ENCODE measurements at places on chromosomes 12 and 14.

DNA sequence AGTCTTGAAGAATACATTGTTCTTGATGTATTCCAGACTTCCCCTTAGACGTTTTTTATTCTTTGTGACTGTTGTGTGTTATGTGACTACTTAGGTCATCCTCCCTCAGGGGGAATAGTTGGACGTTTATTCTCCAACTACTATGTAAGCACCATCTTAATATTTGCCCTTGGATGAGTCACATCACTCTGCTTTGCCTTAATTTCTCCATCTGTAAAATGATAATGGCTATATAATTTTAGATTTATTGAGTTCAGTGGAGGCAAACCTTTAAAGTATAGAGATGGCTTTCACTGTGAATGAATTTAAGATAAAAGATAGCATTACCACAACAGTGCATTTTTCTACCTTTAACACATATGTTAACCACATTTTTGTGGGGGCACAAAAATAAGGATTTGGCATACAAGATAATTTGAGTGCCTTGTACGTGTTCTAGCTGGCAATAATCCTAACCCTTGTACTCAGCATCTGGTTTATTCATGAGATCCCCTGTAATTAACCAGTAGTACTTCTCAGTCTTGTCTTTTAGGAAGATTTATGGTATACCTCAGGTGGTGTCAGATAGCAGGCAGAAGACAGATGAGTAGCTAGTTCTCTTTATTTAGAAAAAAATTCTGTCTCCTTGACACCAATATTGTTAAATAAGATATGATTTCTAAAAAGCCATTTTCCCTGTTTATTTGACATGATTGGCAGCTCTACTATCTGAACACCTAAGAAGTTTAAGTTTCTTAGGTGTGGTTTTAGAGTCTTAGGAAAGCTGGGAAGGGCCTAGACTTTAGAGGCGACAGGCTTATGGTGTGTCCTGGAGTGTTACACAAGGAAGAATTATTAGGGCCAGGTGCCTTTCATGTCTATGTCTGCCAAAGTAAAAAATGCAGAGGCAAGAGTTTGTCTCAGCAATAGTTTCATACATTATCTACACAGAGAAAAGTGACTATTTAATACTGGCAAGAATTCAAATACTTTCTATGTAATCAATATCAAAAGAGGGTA is 152.3 kb downstream of the RAD51B start:
- peak; percentile 78 for DNase-seq

DNA sequence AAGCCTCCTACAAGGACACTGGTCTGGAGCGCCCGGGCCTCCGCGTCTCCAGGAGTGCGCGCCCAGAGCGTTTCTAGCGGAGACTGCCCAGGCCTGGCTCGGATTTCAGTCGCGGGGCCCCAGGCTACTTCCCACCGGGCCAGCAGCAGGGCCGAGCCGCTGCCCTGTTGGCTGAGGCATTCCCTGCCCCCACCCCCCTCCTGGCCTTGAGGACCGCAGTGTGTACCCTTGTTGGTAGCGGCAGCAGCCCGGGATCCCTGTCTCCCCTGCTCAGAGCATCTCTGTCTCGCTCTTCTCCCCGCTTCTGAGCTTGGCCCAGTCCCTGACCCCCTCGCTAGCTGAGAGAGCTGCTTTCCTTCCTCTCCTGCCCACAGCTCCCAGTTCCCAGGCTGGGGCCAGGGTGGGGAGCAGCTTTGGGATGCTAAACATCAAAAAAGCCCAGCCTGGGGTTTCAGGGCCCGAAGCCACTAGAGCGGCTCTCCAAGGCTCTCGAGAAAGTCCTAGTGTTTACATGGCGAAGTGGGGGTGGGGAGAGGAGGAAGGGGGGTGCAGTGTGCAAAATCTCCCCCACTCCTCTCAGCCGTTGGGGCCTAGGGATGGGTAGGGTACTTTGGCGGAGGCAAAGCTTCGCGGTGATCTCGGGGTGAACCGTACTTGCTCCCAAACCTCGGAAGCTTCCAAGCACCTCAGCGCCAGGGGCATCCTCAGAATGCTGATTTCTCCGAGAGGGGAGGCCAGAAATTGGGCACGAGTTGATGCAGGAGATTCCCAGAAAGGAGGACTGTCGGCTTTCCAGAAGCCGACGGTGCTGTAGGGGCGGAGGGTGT is 6.4 kb downstream of the NKX2-1 start:
- DNase-seq, result no peak

DNA sequence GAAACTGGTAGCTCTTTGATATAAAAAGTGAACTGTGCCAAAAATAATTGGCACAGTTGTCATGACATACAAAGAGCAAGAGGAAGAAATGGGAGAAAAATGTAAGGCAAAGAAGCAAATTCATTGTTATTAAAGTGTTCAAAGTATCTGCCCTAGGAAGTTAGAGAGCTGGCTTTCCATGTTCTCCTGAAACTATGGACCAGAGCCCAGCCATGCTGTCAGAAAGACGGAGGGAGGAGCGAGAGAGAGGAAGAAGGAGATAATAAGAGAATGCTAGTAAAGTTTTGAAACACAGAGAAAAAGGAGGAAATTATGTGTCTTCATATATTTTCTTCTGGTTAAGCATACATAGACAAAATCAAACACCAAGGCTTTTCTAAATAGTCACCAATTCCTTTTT is 78.1 kb upstream of the PELI2 start:
- no peak for DNase-seq

- DNase-seq, result no peak
Measured at GRCh38 chr12:129949651-129950050, 45.8 kb upstream of the TMEM132D start.

DNA sequence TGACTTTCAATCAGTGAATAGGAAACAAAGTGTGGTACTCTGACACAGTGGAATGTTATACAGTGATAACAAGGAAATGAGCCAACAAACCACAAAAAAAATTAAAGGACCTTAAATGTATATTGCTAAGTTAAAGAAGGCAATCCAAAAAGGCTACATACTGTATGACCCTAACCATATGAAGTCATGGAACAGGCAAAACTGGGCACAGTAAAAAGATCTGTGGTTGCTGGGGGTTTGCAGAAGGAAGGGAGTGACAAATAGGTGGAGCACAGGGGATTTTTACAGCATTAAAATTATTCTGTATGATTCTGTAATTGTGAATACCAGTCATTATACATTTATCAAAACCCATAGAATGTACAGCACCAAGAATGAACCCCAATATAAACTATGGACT is 112.6 kb downstream of the KCNC2 start:
- DNase-seq, result no peak

GRCh38 chr12:107469011-107469410 is 216.6 kb upstream of the PWP1 start:
- DNase-seq, result no peak

Measured in NCI-H1930 (cell line).